ENCODE measurements at places on chromosomes 7 and 10.

DNA sequence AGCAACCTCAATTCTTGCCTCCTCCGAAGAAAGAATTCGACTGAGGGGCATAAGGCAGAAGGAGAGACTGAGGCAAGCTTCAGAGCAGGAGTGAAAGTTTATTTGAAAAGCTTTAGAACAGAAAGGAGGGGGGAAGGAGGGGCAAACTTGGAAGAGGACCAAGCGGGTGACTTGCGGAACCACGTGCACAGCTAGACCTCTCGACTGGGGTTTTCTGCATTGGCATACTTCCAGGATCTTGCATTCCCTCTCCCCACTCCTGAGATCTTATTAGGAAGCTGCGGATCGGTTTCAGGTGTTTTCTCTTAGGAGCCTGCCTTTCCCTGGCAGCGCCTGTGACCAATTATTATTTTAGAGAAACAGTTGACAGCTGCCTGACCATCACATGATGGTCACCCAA lies 20.3 kb upstream of the CPXM2 start:
- DNase-seq, result no peak

DNA sequence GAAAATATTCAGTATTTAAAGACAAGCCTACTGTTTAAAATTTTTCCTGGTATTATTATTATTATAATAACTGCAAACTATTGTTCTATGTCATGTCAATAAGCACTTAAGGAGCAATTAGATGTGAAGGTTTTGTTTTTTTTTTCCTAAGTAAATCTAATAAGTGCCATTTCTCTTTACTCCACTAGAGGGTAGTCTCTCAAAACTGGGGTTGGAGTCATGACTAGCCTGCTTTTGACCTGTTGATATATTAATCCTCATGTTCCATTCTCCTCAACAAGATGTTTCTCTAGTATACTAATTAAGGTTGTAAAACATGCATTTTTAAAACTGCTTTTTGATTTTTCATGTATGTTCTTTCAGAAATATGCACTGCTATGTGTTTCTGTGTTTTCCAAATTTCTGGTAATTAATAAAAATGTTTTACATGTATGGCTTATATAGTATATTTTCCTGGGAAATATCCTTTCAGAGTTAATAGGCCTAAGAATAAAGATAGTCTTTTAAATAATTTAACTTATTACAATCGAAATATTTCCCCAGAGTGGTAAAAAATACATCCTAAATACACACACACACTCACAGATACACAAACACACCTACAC lies 1.0 kb upstream of the LRRN3 start:
- no peak for DNase-seq

GRCh38 chr10:1604246-1604645 lies 133.1 kb downstream of the ADARB2 start:
- no peak for DNase-seq

DNA sequence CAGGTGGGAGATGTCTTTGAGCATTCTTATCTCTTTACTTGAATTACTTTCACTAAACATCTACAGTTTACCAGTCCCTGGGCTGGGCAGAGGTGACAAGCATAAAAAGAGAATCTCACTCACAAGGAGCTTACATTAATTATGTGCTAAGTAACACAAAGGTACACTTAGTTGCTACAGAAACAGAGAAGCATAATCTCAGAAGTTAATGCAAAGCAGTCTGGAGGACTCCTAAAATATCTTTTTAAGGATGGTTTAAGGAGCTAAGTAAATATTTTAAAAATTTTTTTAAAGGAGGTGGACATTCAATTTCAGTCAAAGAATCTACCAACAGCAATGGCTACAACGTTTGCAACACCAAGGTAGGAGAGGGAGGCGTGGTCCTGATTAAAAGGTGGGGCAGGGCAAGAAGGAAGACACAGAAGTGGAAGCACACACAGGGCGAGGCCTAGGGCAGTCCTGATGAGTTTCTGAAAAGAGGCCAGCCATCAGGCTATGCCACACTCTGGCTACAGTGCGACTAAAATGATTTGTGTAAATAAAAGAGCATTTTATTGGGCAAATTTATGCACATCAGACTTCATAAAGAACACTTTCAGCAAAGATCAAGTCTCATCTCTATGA lies 5.3 kb downstream of the LARP4B start:
- no peak for DNase-seq

DNA sequence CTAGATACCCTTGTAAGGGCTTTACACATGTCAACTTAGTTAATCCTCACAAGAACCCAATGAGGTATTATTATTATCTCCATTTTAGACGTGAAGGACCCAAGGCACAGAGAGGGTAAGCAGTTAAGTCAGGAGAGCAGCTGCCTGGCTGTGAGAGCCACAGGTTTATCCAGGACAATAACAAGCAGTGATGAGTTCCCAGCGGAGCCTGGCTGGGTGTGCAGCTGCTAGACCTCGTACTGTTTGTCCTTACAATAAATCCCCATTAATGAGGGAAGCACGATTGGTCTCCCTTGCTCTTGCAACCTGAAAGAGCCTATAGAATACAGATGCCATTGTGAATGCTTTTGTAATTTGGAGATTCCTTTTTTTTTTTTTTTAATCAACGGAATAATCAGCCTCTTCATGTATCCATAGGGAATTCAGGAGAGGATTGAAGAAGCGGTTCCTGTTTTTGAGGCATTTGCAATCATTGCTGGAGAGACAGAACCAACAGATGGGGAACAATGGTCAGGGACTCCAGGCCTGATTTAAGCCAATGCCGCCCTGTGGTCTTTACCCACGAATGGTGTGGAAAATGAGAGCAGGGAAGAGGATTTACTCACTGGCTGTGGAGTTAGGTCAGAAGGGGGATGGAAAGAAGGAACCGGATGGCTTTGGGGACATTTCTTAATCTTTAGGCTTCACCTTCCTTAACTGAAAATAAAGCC lies 12.3 kb upstream of the ASB4 start:
- DNase-seq, result no peak

GRCh38 chr7:120628251-120628650 lies 229.7 kb downstream of the TSPAN12 start:
- no peak for DNase-seq

GRCh38 chr7:45203936-45204445 lies 46.4 kb downstream of the RAMP3 start:
- DNase-seq, result no peak

All from effector CD8-positive, alpha-beta T cell (primary cell).